ENCODE measurements at places on chromosomes 3 and 15. TPM values are rescaled to one million over a fixed set of nuclear protein-coding genes. Genes with fewer than 3 reads are reported as not detected.
A peak's percentile ranks its signal among the peaks of the same experiment; 100 is the strongest.

TTLL3 gene
- polyA plus RNA-seq: 37.3 TPM

DNA sequence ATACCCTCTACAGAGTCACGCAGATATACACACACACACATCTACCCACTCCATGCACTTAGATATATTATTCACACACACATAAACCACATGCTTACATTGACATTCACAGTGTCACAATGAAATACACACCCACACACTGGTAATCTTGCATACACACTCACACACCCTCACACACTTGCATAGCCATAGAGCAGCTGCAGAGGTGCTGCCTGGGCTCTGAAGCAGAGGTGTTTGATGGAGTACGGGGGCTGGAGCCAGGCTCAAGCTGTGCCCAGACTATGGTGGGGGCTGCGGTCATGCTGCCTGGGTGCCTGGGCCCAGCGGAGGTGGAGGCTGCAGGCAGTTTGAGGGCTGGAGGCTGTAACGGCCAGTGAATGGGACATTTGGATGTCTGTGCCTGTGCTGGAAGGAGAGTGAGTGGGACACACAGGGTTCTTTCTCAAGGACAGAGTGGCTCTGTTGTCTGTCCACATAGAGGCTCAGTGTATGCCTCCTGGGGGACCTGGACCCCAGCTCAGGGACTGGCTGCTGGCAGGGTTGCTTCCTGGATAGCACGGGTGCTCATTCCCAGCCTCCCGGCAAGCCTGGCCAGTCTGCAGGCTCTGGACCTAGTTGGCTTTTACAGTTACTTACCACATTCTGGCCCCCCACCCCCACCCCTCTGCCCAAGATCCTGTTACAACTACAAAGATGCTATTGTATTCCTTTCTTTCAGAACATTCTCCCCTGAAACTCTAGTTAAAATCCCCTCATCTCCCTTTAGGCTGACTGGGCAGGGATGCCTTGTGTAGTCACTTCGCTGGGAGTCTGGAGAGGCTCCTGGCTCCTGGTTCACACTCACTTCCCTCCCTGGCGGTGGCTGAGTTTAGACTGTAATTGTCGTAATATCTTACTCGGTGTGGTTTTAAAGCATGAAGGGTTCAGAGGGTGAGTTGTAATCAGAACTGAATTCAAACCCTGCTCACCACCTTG, 12.5 kb downstream of the GASK1A start:
- no peak for DNase-seq

- no peak for DNase-seq
These were observed 490.4 kb upstream of the PROK2 start for GRCh38 chr3:72275331-72275751.

DNA sequence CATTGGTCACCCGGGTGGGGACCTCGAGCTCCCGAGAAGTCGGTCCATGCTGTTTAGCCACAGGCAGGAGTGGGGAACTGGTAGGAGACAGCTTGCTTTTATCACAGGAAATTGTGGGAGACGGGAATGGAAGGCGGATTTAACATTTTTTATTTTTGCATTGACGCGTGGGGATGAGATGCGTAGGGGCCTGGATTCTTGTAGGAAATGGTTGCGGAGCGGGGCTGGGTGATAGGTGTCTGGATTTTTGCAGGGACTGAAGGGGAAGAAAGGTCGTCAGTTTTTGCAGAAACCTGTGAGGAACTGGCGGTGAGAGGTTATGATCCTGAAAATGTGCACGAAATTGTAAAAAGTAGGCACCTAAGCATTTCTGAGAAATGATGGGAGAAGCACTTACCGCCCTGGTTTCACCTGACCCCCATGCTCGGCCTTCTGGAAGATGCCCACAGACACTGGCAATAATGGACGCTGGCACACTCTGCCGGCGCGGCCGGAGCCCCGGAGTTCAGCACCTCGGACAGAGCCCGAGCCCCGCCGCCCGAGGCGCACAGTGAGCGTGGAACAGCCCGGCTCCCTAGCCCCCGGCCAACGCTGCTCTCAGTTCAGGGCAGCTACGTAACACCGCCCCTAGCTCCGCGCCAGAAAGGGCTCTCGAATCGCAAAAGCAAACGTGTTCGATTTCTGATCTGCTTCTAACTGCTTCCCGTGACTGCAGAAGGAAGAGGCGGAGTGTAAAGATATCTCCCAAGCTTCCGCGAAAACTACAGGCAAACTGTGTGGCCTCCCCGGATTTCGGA, 928 bp downstream of the ANKRD34C start:
- DNase-seq: peak; percentile 43

MAGI1 gene
- 14.9 TPM for polyA plus RNA-seq

GALNT15 gene
- 1.3 TPM for polyA plus RNA-seq

DNA sequence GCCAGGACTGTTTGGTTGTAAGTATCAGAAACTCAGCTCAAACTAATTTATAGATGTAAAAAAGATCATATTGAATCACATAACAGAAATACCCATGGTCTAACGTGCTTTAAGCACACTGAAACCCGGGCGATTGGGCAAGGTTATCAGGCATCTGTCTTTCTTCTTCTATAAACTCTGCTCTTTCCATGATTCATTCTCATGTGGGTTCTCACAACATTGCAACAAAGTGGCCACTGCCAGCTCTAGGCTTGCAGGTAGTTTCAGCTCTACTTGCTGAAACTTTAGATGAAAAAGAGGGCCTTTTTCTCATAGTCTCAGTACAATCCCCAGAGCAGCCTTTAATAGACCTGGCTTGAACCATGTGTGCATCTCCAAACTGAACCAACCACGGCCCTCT, 456.1 kb downstream of the MFSD1 start:
- DNase-seq: no peak

GRCh38 chr15:38514601-38515000, 50.0 kb downstream of the RASGRP1 start:
- DNase-seq: no peak

- DNase-seq: no peak
These were observed 8.8 kb downstream of the CPNE9 start for GRCh38 chr3:9712415-9712814.

- no peak for DNase-seq
These were observed 61.4 kb upstream of the KLF13 start for GRCh38 chr15:31265090-31265870.
